Ovary (tissue), 10 donors: ENCODE measurements at places on chromosomes 2 and 18.

DNA sequence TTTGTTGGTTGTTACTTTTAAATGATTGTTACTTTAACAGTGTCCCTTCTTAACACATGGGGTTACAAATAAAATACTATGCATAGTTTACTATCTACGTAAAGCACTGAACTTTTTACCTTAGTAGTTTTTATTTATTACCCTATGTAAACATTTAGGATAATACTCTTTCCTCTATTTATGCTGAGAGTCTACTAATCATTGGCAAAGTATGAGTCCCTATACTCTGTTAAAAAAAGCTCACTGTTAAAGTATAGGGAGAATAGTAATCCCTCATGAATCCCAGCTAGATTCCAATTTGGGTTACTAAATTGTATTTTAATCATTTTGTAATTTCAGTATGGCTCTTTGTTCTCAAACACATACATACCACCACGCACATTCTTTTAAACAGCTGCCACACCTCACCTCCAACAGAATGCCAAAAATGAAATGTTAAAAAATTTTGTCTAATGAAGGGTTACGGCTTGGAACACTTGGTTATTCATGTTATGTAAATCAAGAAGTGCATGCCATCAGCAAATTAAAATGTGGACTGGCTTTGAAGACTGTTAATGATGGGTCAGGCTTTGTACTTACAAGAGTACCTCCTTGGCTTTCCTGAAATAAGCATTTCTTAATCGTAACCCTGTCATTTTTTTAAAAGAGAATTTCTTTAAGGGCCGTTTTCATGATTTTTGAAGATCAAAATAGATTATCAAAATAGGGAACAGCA, 104.9 kb downstream of the TMEM247 start:
- no peak for DNase-seq

DNA sequence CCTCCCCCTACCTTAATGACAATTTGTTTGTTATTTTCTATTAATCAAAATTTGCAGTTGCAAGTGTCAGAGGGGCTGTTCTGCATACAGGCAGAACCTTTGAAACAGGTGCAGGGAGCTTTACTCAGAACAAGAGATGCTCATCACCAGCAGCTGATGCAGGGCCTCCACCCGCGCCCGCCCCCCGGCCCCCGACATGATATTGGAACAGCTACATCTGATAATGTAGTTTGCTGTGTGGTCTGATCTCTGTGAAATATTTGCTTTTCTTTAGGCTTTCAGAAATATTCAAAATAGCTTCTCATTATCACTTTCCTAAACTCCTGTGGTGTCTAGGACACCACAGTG, 130.0 kb downstream of the PRKCE start:
- DNase-seq: no peak

- no peak for DNase-seq
Observed at GRCh38 chr2:105738658-105739241, 6.0 kb upstream of the NCK2 start.

DNA sequence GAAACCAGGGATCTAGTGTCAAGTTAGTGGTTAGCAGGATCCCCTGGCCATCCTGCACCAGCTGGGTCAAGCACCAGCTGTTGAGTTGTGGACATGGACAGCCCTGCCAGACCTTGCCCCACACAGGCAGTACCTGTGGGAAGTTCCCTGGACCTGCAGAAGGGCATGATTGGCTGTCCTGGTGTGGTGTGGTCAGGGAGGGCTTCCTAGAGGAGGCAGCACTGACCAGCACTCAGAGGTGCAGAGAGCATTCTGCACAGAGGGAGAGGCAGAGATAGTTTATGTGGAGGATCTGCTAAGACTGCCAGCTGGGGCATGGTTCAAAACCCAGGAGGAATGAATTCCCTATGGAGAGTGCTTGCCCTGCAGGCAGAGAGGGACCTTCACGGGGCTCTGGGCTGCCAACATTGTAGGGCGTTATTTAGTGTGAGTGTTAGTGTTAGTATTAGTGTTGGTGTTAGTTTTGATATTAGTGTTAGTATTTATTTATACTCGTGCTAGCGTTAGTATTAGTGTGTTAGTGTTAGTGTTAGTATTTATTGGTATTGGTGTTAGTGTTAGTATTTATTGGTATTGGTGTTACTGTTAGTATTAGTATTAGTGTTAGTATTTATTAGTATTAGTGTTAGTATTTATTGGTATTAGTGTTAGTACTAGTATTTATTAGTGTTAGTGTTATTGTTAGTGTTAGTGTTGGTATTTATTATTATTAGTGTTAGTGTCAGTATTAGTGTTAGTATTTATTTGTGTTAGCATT, 31.9 kb downstream of the TWIST2 start:
- DNase-seq: no peak

- no peak for DNase-seq
Observed at GRCh38 chr2:152363936-152364335, 29.0 kb downstream of the FMNL2 start.

DNA sequence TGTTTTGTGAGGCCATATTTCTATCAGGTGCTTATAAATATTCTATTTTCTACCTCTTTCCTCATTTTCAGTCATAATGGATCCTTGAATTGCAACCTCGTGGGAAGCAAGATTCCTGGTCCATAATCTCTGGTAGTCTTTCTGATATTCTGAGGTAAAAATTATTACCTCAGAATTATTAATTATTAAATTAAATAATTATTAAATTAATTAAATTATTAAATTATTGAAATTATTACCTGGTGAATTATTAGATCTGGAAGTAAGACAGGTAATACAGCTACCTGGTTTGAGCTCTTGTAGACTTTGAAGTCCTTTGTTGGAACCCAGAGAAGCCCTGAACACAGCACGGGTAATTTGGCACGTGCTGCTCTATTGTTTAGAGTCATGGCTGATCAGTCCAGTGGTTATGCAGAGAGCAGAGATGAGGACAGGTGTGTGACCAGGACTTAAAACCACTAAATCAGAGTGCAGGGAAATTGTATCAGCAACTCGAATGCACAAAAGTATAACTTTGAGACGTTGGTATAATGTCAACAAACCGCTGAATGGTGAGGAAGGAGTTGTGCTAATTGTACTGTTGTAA, 46.8 kb upstream of the PTPRM start:
- no peak for DNase-seq

DNA sequence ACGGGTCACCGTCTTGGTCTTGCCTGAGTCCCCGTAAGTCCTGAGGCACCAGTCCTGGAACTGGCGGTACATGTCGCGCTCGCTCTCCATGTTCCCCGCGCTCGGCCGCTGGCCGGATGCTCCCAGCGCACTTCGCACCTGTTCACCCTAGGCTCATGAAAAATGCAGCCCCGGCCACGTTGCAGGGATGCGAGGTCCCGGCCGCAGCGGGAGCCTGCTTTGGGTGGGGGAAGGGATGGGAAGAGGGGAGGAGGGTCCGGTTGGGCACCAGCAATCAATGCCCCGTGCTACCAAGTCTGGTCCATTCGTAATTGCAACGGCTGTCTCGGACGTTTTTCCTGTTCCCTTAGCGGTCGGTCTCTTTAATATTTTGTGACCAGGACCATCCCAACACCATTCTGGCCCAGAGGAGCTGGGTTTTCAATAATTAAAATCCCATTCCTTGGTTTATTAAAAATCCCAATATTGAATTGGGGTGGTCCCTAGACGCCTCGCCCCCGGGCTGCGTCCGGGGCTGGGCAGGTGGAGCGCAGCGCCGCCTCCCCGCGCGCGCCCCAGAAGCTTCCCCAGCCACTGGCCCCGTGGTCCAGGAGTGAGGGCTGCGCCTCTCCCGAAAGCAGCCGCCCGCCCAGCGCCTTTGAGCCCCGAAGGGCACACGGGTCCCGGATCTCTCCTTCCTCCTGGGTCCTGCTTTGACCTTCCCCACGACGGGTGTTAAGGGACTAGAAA, 1.4 kb downstream of the NOL4 start:
- DNase-seq: no peak

DNA sequence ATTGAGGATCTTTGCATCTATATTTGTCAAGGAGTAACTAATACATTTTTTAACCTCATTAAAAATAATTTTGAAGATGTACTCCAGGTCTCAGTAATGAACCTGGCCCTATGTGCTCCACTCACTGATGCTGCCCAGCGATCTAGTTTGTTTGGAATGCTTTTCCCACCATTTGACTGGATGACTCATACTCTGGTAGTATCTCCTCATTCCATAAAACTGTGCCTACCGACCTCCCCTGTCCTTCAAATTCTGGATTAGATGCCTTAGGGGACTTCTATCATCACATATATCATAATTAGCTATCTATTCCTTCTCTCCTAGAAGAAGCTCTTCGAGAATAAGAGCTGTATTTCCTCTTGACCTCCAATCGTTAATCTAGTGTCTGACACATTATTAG, 83.8 kb downstream of the FAM117B start:
- no peak for DNase-seq

- no peak for DNase-seq
Observed at GRCh38 chr2:85584857-85585780, 888 bp downstream of the VAMP5 start.

- DNase-seq: no peak
Observed at GRCh38 chr2:28142386-28142785, 250.3 kb upstream of the FOSL2 start.

GRCh38 chr2:65549257-65549627, 116.8 kb upstream of the SPRED2 start:
- no peak for DNase-seq

GRCh38 chr2:169229590-169229989, 132.7 kb downstream of the LRP2 start:
- no peak for DNase-seq

DNA sequence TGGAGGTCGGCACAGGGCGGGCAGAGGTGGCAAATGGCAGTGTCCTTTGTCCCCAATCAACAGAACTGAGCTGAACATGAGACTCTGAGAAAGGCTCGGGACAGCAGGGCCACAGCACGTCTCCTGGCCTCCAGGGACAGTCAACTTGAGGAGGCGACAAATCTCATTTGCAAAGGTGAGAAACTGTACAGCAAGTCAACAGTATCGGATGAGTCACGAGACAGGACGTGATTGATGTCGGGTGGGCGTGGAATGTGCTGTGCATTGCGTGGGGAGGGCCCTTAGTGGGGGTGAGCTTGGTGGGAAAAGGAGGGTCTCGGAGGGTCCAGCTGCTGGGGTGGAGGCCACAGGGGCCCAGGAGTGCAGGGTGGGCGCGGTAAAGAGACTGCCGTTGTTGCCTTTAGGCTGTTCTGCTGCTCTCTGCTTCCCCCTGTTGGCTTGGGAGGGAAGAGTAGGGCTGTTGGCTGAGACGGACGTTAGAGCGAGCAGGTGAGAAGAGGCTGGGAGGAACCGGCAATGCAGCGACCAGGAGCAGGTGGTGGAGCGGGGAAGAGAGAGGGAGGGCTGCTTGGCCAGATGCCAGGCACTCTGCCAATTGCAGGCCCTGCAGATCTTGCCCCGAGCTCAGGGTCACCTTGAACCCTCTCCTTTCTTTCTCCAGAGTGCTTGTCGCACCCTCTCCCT, 164.3 kb downstream of the BCL2 start:
- no peak for DNase-seq

GRCh38 chr18:61129001-61129400, 204.2 kb upstream of the CDH20 start:
- DNase-seq: no peak

DNA sequence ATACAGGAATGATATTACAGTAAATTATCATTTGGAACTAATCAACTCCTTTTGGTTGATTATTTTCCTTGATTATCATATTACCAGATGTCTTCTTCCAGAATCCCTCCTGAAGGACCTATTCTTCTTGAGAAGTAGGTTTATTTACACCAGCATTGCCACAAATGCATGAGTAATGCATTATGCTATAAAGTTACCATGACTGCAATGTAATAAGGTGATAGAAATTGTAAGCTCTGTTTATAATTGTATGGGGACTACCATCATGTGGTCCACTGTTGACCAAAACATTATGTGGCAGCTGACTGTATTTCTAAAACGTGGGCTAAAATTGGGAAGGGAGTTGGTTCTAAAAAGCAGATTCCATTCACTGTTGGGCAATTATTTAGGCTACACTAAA, 602.2 kb downstream of the NYAP2 start:
- no peak for DNase-seq

- no peak for DNase-seq
Observed at GRCh38 chr2:3207091-3207491, 170.5 kb downstream of the EIPR1 start.

DNA sequence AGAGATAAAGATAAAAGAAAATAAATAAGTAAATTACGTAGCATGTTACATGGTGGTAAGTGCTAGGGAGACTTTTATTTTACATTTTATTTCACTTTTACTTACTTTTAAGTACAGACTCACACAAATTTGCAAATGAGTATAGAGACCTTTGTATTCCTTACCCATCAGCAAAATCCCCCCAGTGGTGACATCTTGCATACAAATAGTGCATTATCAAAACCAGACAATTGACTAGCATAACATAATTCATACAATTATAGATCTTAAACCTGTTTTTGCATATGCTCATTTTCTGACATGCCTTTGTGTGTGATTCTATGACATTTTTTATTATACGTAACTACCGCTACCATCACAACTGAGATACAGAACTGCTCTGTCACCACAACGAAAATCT, 1099.4 kb downstream of the DPP10 start:
- DNase-seq: no peak

DNA sequence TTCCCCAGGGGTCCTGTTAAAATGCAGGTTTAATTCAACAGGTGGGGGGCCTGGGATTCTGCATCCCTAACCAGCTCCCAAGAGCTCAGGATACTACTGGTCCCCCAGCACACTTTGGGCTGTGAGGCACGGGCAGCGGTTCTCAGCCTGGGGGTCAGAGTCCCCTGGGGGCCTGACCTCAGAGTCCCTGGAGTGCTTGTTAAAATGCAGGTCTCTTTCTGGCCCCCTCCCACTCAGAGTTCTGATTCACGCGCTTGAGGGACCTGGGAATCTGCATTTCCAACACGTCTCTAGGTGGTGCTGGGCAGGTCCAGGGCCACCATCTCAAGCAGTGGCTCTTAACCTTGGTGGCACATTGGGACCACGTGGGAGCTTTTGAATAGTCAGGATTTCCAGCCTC, 2.8 kb upstream of the OTOS start:
- no peak for DNase-seq

- no peak for DNase-seq
Observed at GRCh38 chr18:75502286-75502685, 74.8 kb upstream of the SMIM21 start.

GRCh38 chr2:54946220-54946805, 103.9 kb downstream of the RTN4 start:
- DNase-seq: no peak

DNA sequence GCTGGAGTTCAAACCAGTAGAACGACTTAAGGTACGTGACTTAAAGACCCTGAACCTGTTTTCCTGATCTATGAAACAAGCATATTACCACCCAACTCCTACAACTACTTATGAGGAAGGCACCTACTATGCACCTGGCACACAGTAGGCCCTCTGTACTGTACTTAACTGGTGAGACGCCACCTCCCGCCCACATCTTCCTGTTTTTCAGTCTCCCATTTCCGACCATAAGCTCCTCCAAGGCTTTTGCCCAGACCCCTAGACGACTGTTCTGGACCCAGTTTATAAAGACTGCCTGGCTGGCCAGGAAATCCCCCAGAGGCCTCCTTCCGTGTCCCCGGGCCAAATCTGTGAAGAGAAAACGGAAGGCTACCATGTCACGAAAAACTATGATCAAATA, 1.5 kb downstream of the GALNT14 start:
- no peak for DNase-seq

GRCh38 chr2:226978300-226978699, 142.4 kb downstream of the RHBDD1 start:
- DNase-seq: no peak
